ENCODE measurements at places on chromosomes 5 and 9.

DNA sequence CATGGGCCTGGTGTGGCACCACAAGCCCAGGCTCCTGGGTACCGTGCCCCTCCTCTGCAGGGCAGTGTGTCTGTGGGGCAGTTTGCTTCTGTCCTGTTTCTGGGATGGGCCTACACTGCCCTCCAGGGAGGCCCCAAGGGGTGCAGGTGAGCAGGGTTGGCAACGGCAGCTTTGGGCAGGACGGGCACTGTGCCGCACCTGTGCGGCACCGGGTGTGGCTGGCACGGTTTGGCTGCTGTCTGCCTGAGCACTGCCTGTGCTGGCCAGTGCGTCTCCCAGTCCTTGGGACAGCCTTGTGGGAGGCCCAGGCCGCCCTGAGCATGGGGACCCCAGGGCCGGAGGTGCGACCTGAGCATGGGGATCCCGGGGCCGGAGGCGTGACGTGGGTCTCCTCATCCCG, 37.2 kb downstream of the RXRA start:
- DNase-seq = no peak

- DNase-seq = no peak
These were observed 106.0 kb upstream of the LRRTM2 start for GRCh38 chr5:138981131-138981530.

DNA sequence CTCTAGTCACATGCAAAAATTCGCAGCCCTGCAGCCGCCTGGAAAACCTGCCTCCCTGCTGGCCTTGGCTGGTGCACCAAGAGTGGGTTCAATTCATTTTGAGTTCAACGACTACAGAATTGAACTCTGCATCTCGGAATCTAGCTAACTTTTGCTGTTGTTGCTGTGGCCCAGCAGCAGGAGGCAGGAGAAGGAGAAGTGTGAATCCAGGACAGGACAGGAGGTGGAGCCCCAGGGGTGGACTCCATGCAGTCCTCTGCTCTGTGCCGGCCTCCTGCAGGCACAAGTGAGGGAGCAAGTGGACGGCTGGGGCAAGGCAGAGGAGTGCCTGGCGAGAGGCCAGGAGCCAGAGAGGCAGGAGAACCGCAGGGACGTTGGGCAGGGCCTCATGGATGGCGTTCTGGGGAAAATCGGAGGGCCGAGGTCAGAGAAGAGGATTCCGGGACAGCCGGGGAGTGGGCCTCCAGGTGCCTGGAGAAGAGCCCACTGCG, 214.2 kb downstream of the FANCC start:
- no peak for DNase-seq

DNA sequence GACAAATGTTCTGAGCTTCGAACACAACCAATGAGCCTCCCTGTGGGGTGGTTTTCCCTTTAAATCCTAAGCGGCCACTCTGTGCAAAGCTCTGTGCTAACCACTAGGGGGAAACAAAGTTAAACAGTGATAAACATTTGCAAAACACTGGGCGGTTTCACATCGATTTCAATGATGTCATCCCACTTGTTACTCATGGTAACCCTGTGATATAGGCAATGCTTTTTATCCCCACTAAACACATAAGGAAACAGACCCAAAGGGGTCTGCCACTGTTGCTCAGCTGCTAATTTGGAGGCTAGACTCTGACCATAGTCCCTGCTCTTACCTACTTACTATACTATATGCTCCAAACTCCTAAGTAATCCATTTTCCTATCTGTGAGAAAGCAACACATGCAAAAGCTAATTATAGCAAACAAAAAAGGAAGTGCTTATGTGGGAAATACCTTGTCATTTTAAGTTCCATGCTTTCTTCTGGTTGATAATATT, 57.3 kb downstream of the PTPN3 start:
- peak; percentile 79 for DNase-seq

- DNase-seq = no peak
These were observed 300.3 kb downstream of the ZNF608 start for GRCh38 chr5:124446120-124446519.

- DNase-seq = no peak
These were observed 10.0 kb downstream of the MOCS2 start for GRCh38 chr5:53099546-53099945.

- no peak for DNase-seq
These were observed 33.3 kb downstream of the DMRT2 start for GRCh38 chr9:1083325-1083913.

DNA sequence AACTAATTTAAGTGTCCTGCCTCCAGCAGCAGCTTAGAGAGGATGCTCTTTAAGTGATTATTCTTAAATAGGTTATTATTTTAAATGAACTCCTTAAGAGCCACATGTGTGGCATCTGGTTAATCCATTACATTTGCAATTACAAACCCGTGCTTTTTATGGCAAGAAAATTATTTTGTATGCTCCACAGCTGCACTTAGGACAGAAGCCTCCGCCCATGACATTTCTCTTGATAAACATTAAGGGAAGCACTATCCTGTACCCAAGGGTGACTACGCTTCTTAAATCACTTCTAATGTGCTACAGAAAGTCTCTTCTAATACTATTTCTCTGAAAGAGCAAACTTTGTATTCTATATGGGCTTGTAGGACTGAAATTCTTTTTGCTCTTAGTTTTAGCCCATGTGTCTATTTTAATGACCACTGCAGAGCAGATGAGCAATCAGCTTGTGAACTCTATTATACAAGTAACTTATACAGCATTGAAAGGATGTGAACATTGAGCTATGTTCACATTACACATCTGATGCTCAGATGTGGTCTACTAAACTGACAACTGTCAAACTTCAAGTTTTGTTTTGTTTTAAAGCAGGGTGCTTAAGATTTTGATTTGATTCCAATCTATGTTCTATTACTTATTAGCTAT, 223.4 kb downstream of the COX7C start:
- no peak for DNase-seq

DNA sequence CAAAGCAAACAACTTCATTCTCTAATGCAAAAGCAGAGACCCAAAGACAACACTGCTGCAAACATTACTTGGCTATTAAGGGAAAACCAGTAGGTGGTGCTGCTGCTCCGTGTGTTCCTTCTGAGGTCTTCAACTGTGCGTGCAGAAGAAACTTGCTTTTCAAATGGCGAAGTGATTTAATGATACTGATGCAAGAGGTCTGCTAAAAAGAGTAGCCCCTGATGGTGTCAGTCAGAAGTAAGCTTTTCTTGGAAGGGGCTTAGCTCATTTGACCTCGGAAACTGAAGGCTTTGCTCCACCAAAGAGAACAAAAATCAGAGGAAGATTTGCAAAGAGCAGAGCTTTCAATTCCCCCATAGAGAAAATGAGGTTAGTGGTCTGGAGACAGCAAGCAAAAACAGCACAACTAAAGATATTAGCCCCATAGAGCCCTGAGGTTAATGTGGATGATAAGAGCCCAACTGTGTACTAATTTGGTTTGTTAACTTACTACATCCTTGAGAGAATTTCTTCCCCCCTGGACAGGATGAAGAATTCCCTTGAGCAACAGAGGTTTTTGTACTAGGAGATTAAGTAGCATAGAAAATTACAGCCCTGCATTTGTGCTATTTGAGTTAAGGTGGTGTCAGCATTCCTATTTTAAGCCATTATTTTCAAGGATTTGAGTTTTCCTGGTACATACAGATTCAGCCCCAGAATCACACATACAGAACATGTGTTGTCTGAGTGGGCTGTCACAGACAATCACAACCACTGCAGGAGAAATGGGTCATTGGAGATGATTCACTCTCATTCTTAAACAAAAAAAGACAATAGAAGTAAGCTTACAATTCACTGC, 153.2 kb upstream of the C9orf72 start:
- peak; percentile 90 for DNase-seq

DNA sequence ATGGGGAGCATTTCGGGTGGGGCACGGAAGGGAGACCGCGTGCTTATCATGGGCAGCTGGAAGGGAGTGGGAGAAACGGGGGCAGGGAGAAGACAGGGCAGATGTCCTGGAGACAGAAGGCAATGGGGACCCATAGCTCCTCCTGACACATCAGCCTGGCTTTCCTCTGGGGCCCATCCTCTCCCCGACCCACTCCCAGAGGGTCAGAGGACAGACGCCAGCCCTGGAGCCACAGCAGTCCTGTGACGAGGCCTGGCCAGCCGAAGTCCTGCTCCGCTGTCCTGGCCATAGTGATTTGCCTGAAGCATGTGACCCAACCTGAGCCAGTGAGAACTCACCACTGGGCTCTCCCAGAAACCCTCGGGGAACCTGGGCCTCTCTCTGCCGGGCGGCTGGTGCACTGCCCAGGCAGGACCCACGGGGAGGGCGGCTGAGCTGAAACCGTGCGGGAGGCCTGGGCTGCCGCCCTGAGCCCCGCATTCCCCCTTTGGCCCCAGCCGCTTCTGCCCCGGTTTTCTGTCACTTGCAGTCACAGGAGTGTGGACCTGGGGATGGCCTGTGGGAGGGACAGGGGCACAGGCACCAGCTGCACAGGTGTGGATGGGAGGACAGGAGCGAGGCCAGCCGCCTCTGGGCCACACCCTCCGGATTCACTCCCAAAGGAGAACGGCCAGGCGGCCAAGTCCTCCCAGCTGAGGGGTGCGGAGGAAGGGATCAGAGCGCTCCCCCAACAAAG, 19.8 kb downstream of the ADAMTS2 start:
- no peak for DNase-seq

GRCh38 chr5:111379391-111379816, 132.9 kb downstream of the STARD4 start:
- no peak for DNase-seq

- no peak for DNase-seq
These were observed 34.0 kb upstream of the SLC28A3 start for GRCh38 chr9:84374516-84374915.

GRCh38 chr9:2727966-2728613, 10.8 kb downstream of the KCNV2 start:
- DNase-seq = peak; percentile 43

- no peak for DNase-seq
These were observed 216.2 kb downstream of the PTPRD start for GRCh38 chr9:10396615-10397014.

DNA sequence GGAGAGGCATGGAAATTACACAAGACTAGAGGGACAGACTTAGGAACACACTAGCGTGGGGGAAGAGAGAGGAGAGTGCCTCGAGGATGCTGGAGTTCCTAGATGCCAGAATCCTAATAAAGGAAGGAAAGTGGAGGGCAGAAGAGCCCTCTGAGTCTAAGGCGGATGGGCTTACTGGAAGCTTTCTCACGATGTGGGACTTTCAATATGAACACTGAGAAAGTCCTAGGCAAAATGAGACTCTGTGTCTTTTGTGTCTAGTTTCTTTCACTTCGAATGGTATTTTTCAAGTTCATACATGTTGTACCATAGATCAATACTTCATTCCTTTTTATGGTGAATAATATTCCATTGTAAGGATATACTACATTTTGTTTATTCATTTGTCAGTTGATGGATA, 239.4 kb downstream of the NSG2 start:
- DNase-seq = no peak

DNA sequence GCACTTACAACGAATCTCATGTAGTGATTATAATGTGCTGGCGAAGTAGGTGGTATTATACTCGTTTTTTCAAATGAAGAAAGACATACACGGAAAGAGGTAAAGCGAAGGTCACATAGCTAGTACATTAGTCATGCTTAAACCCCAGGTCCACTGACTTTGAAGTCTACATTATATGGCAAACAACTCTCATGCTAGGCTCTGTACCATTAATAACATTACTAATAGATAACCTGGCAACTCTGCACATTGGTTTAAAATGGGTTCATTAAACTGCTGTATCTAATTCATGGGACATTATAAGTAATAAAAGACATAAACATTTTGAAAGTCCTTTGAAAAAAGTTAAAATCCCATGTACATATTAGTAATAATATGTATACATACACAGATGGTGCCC, 21.2 kb downstream of the FYB1 start:
- no peak for DNase-seq

DNA sequence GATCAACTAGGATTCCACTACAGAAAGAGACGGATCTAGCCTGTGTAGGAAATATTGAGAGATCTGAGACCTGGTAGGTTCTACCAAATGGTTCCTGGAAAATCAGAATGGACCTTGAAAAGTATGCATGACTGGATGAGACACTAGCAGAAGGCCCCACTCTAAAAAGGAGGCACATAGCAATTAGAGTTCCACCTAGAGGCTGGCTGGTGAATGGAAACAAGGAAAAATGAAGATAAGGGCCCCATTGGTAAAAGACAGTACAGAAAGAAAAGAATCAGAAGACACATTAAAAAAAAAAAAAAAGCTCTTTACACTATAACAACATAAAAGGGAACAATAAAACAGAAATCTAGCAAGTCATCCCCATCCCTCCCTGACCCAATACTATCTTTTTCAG, 518.5 kb downstream of the NR2F1-AS1 start:
- no peak for DNase-seq

- no peak for DNase-seq
These were observed 9.1 kb upstream of the CERCAM start for GRCh38 chr9:128411364-128412119.

DNA sequence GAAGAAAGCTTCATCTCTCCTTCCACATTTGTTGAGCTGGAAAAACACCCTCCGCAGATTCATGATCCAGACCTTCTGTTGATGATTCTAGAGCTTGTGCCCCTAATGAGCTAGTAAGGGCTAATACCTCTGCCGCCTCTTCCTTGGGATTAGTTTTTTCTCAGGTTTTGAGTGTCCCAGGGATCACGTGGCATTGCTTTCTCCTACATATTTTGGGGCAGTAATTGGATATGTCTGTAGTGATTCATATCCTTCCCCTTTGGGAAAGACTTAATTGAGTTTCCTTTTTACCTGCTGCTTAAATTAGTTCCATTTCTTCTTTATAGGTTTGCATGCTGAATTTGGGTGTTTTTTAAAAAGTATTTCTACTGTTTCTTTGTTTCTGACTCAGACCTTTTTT, 143.9 kb downstream of the GOLPH3 start:
- no peak for DNase-seq

- no peak for DNase-seq
These were observed 76.2 kb upstream of the MYO10 start for GRCh38 chr5:17012289-17012688.

- DNase-seq = peak; percentile 61
These were observed 144.3 kb downstream of the CDH12 start for GRCh38 chr5:22708770-22709328.

- DNase-seq = no peak
These were observed 907.0 kb upstream of the DMAC1 start for GRCh38 chr9:8706531-8706930.

DNA sequence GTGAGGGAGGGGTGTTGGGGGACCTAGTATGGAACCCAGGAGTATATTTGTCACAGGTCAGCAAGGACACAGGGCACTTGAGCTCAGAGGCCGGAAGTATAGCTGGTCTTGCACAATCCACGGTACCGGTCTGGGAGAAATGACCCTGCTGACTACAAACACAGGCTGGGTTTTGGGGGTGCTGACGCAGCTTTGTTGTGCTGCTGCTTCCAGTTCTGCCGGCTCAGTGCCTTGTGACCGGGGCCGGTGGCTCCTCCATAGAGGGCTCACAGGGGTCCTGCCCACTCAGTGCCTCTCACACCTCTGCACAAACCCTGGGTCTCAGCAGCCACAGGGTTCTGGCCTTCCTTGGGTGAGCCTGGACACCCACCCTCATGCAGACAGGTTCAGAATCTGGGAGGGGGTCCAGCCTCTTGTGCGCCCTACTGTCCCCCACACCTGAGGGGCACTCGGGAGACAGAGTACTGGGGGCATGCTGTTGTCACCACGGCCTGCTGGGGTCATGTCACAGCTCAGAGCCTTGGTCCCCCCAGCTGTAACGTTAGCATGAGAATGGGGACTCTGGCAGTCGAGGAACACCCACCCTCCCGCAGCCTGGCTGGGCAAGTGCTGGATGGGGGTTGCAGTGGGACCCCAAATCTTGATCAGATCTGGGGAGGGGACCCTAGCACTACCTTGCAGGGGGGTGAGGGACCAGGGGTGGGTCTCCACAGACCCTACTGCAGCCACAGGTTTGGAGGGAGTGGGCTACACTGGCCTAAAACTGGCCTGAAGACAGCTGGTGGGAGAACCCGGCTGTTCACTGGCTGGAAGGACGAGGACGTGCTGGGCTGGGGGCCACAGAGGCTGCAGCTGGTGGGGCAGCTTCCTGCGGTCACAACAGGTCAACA, 17.7 kb downstream of the NINJ1 start:
- DNase-seq = no peak
